Osteocyte (in vitro differentiated cells): ENCODE measurements at places on chromosomes 16 and 17. TPM values are rescaled to one million over a fixed set of nuclear protein-coding genes. Genes with fewer than 3 reads are reported as not detected.
A peak's percentile ranks its signal among the peaks of the same experiment; 100 is the strongest.

GRCh38 chr16:53886482-53887378 lies 182.8 kb downstream of the FTO start:
- DNase-seq, result no peak
- H3K27ac ChIP-seq, result no peak overlapping the region
- H3K27me3 ChIP-seq, result no peaks in the 10 kb centered on the region
- peaks cover 8% of the 10 kb centered on the region for H3K4me1 ChIP-seq

GRCh38 chr16:28876973-28877654 lies 1.2 kb upstream of the ATP2A1 start:
- H3K4me3 ChIP-seq, result no peak overlapping the region
- H3K36me3 ChIP-seq, result peaks cover 7% of the 10 kb centered on the region
- no peak for DNase-seq

DNA sequence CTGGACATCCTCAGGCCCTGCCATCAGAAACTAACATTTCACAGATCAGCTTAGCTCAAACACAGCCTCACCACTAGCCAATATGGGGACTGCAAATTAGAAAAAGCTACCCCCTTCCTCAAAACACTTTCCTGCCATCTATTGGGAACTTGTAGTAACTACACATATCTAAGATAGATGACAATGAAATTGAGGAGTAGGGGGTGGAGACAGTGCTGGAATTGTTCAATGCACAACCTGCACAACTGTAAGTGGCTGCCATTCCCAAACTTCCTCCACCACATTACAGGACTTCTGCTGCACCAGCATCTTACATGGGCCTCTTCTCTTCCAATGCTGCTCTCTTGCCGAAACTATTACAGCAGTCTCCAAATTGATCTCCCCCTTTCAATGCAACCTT lies 21.9 kb downstream of the AIPL1 start:
- peaks cover 8% of the 10 kb centered on the region for H3K27me3 ChIP-seq
- no peak overlapping the region for H3K4me3 ChIP-seq
- no peaks in the 10 kb centered on the region for H3K4me1 ChIP-seq

GRCh38 chr17:43396491-43397060 lies 2.2 kb upstream of the ARL4D start:
- H3K27me3 ChIP-seq, result no peaks in the 10 kb centered on the region
- no peak for DNase-seq
- no peak overlapping the region for H3K27ac ChIP-seq
- no peak overlapping the region for H3K4me3 ChIP-seq
- H3K36me3 ChIP-seq, result peaks cover 5% of the 10 kb centered on the region

GRCh38 chr17:45018848-45019711 lies 32.4 kb downstream of the DCAKD start:
- peaks cover 2% of the 10 kb centered on the region for H3K36me3 ChIP-seq
- peak overlapping the region; percentile 77 for H3K4me3 ChIP-seq
- H3K27ac ChIP-seq, result peak overlapping the region; percentile 73

Gene CSH2
- not detected in 2 replicates for total RNA-seq

Gene CMTM2
- total RNA-seq, result not detected in 2 replicates

DNA sequence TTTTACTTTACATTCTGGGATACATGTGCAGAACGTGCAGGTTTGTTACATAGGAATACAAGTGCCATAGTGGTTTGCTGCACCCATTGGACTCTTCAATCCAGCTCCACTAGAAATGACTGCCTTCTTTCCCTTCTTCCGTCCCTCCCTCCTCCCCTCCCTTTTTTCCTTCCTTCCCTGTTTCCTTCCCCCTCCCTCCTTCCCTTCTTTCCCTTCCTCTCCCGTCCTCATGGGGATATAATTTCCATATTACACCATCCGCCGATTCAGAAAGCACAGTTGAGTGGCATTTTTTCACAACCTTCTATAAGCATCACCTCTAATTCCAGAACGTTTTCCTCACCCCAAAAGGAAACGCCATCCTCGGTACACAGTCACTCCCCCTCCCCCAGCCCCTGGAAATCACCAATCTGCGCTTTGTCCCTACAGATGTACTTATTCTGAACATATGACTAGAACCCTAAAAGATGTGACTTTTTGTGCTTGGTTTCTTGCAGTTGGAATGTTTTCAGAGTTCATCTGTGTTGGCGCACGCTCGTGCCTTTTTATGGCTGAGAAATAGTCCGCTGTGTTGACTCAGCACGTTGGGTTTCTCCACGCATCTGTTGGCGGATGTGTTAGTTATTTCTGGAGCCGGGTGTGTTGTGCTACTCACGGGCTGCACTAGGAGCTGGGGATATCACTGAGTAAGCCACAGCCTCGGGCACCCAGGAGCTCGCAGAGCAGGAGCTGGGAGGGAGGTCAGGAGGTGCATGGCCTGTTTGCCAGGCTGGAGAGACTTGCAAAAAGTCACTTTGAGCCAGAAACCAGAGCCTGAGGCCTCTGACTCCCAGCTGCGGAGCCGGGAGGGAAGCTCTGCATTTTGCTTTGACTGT lies 336.4 kb downstream of the SEC14L1 start:
- H3K36me3 ChIP-seq, result peaks cover 2% of the 10 kb centered on the region
- H3K4me1 ChIP-seq, result peaks cover 99% of the 10 kb centered on the region
- DNase-seq, result no peak
- H3K27ac ChIP-seq, result peak overlapping the region; percentile 97

- H3K27ac ChIP-seq, result no peak overlapping the region
- H3K4me1 ChIP-seq, result peaks cover 6% of the 10 kb centered on the region
- H3K27me3 ChIP-seq, result peaks cover 30% of the 10 kb centered on the region
- DNase-seq, result no peak
- H3K4me3 ChIP-seq, result no peak overlapping the region
Observed at GRCh38 chr17:63850401-63850800, 7.9 kb upstream of the SMARCD2 start.

DNA sequence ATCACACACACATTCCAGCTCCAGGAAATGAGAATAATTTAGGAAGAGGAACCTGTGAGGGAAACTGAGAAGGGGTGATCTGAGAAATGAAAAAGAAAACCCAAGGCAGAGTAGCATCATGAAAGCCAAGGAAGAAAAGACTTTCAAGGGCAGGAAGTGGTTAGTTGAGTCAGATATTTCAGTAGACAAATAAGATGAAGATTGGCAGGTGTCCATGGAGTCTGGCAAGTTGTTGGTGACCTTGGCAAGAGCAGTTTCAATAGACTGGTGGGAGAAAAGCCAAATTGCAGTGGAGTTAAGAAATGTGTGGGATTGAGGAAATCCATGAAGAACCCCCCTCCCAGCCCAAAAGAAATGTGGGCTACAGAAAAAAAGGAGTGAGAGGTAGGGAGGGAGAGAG lies 10.7 kb downstream of the GNAO1 start:
- peaks cover 35% of the 10 kb centered on the region for H3K27me3 ChIP-seq
- no peak overlapping the region for H3K4me3 ChIP-seq
- no peak for DNase-seq
- H3K36me3 ChIP-seq, result no peaks in the 10 kb centered on the region
- no peak overlapping the region for H3K27ac ChIP-seq
- no peaks in the 10 kb centered on the region for H3K4me1 ChIP-seq

- DNase-seq, result no peak
- H3K4me3 ChIP-seq, result no peak overlapping the region
- peaks cover 52% of the 10 kb centered on the region for H3K4me1 ChIP-seq
- peak overlapping the region; percentile 71 for H3K27ac ChIP-seq
- no peaks in the 10 kb centered on the region for H3K27me3 ChIP-seq
Observed at GRCh38 chr17:63275971-63276745, 169.9 kb downstream of the CYB561 start.

DNA sequence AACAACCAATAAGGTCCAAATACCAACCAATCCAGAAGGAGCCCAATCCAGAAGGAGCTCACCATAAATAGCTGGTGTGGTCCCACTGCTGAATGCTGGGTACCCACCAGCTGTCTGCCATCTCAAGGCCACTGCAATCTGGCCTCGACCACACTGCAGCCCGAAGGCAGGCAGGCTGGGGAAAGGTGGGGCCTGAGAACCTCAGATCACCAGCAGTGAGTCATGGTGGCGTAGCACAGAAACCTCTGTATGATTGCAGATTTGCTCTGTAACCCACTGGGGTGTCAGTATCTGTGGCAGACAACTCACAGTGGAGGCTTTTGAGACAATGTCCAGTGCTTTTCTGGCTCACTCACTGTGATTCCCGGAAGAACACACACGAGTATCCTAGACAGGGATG lies 14.7 kb upstream of the CMTR2 start:
- no peaks in the 10 kb centered on the region for H3K27me3 ChIP-seq
- H3K27ac ChIP-seq, result no peak overlapping the region
- no peak overlapping the region for H3K4me3 ChIP-seq
- DNase-seq, result no peak
- no peaks in the 10 kb centered on the region for H3K36me3 ChIP-seq

Gene CCL14
- total RNA-seq, result not detected in 2 replicates

- no peak for DNase-seq
- no peak overlapping the region for H3K27ac ChIP-seq
- H3K36me3 ChIP-seq, result peaks cover 10% of the 10 kb centered on the region
- no peak overlapping the region for H3K4me3 ChIP-seq
Observed at GRCh38 chr17:2047590-2047989, 5.8 kb downstream of the OVCA2 start.

GRCh38 chr17:78739331-78739931 lies 42.6 kb downstream of the CYTH1 start:
- no peak overlapping the region for H3K4me3 ChIP-seq
- DNase-seq, result no peak
- peaks cover 71% of the 10 kb centered on the region for H3K4me1 ChIP-seq
- peaks cover 8% of the 10 kb centered on the region for H3K36me3 ChIP-seq
- no peaks in the 10 kb centered on the region for H3K27me3 ChIP-seq

Gene ODAD4
- total RNA-seq, result 1.9 and 2.5 TPM in 2 replicates

DNA sequence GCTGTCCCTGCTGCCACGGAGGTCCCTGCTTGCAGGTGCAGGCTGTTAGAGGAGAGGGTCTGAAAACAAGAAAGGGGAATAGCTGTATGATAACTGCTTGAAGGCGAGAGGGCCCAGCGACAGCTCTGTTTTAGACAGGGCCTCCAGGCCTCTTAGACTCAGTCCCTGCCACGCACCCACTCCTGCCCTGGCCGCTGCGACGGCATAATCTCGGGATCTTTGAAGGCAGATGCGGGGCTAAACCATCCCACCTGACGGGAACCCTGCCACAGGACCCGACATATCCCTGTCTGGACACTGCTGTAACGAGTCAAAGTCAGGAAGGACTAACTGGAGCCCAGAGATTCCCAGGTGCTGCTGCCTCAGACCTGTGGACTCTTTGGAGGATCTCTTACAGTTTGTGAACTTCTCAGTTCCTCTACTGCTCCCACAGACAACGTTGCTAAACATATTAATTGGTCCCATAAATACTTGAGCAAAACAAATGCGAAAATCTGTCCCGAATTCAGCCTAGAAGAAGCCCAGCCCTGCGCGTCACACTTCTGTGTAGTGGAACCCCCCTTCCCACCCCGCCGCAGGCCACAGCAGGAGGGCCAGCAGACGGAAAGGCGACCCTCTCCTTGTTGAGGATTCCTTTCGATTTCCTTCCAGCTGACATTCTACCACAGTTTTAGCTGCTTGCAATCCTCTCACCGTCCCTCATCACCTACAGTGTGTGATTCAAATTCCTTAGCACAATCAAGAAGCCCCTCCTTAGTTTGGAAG lies 998 bp upstream of the TMEM11 start:
- H3K36me3 ChIP-seq, result peaks cover 5% of the 10 kb centered on the region
- no peak for DNase-seq
- H3K27ac ChIP-seq, result peak overlapping the region; percentile 90
- H3K4me1 ChIP-seq, result peaks cover 29% of the 10 kb centered on the region
- H3K27me3 ChIP-seq, result no peaks in the 10 kb centered on the region

- H3K27ac ChIP-seq, result no peak overlapping the region
- H3K4me3 ChIP-seq, result no peak overlapping the region
- H3K27me3 ChIP-seq, result peaks cover 9% of the 10 kb centered on the region
- DNase-seq, result no peak
- peaks cover 37% of the 10 kb centered on the region for H3K4me1 ChIP-seq
Observed at GRCh38 chr16:66923247-66923731, 2.0 kb downstream of the RRAD start.

- no peak overlapping the region for H3K27ac ChIP-seq
- peaks cover 17% of the 10 kb centered on the region for H3K27me3 ChIP-seq
- no peak overlapping the region for H3K4me3 ChIP-seq
- no peaks in the 10 kb centered on the region for H3K36me3 ChIP-seq
- no peaks in the 10 kb centered on the region for H3K4me1 ChIP-seq
- DNase-seq, result no peak
Observed at GRCh38 chr17:20083156-20083859, 74.1 kb downstream of the SPECC1 start.

DNA sequence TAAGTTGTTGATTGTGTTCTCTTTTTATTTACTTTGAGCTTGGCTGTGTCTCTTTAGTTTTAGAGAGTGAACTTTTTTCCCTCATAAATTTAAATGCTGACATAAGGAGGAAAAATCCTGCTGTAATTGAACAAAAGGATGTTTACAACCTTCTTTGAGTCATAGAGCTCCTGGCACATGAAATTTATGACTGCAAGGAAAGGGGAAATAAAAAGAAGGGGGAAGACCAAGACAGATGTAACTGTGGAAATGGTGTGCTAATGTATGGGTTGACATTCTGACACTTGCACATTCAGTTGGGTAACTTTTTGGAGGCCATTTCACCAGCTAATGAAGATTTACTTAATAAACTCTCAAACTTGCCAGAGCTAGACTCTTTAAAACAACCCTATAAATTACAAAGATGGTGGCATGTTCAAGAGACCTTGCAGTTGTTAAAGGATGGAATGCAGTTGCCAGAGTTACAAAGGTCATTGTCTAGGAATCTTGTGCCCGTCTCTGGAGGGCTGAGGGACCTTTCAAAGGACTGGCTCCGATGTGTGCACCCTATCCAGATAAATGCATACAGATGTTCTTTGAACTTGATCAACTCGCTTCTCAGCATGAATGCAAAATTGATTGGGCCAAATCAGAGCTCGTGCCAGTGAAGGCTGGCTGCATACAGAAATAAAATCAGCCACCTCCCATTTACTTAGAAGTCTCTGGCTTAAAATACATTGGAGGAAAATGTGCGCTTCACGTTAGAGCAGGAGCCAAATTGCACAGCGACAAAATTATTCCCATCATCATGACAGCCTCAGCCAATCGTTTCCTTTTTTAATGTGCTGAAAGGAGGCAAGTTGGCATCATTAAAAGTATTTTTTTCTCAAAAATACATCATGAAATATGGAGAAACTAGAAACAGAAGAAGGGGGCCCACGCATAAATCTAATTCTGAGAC lies 289.0 kb upstream of the XYLT1 start:
- H3K27ac ChIP-seq, result no peak overlapping the region
- no peaks in the 10 kb centered on the region for H3K36me3 ChIP-seq
- H3K4me3 ChIP-seq, result no peak overlapping the region
- no peaks in the 10 kb centered on the region for H3K27me3 ChIP-seq
- H3K4me1 ChIP-seq, result peaks cover 2% of the 10 kb centered on the region
- DNase-seq, result no peak

- H3K4me1 ChIP-seq, result no peaks in the 10 kb centered on the region
- no peaks in the 10 kb centered on the region for H3K36me3 ChIP-seq
- DNase-seq, result no peak
- H3K4me3 ChIP-seq, result no peak overlapping the region
- no peak overlapping the region for H3K27ac ChIP-seq
Observed at GRCh38 chr16:25411396-25412081, 153.9 kb upstream of the ZKSCAN2 start.

GRCh38 chr17:50588391-50589049 lies 28.0 kb downstream of the CACNA1G start:
- DNase-seq, result no peak
- H3K4me1 ChIP-seq, result peaks cover 6% of the 10 kb centered on the region
- H3K36me3 ChIP-seq, result no peaks in the 10 kb centered on the region
- peaks cover 19% of the 10 kb centered on the region for H3K27me3 ChIP-seq

Gene CFAP97D1
- not detected in 2 replicates for total RNA-seq
